ENCODE measurements at places on chromosomes 5 and 9.

- DNase-seq = no peak
These were observed 70.1 kb downstream of the WNK2 start for GRCh38 chr9:93254061-93254481.

DNA sequence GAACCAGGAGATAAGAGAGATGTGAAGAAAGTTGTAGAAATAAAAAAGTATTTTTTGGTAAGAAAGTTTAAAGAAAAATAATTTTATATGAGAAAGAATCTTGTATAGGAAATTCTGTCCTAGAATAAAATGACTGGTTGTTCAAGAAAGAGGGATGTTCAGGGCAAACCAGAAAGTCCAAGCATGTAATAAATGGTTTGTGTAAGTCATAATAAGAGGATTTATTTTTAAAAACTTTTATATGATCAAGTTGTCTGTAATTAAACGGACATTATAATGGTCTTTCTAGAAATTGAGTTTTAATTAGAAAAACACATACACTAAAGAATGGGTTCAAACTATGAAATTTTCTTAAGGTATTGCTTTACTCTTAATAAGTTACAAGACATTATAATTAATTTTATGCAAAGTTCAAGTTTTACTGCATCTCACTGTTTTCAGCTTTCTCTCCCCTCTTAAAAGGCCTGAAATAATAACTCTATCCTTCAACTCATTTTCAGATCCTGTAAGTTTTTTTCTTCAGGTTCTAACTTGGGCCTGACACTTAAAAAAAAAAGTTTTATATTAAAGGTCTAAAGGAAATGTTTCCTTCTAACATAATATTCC, 56.1 kb upstream of the ZNF300 start:
- DNase-seq = no peak

DNA sequence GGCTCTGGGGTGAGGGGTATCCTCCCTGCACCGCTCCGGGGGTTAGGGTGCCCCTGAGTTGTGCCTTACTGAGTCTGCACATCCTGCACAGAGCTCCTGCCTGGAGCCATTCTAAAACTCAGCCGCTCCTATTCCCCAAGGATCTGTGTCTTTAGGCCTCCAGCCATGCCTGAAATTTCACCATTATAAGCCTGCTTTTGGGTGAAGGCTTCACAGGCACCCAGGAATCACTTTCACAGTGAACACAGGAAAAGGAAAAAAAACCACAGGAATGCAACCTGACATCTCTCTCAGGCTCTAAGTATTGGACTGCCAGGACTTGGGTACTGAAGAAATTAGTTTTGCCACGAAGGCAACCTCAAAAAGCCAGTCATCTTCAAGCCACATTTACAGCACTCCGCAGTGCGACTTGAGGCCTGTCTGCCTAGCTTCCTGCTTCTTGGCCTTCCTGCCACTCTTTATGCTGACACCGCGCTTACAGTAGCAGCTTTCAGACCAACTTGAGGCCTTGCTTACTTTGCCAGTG, 30.9 kb downstream of the GALNT10 start:
- DNase-seq = no peak

GRCh38 chr9:92633614-92634278, 36.2 kb downstream of the IPPK start:
- DNase-seq = no peak

DNA sequence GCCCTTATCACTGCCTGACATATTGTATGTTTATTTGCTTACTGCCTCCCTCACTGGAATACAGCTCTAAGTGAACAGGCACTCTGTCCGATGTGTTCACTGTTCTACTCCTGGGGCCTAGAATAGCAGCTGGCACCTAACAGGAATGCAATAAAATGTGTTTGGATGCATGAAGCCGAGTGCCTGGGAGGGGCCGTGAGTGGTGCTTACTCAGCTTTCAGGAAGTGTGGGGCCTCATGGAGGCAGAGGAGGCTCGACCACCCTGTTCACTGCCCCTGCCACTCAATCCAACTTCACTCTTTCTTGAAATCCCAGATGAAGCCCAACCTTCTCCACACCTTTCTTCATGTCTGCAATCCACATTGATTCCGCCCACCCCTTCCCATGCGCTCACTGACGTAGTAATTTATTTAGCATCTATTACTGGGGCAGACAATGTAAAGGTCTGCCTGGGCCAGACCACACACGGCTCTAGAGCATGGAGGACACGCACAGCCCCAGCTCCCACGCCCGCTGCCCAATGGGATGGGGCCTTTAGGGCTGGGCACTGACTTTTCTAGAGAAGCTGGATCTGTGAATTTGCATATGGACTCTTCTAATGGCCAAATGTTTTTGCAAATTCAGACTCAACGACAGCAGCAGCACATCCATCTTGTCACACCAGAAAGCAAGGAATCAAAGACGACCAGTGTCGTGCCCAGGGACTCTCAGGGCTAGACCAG, 21.3 kb downstream of the TBC1D9B start:
- DNase-seq = no peak

All from NCI-H524 (cell line).